Astrocyte of the hippocampus (primary cell): ENCODE measurements at places on chromosomes 3 and 15.
A peak's percentile ranks its signal among the peaks of the same experiment; 100 is the strongest.

DNA sequence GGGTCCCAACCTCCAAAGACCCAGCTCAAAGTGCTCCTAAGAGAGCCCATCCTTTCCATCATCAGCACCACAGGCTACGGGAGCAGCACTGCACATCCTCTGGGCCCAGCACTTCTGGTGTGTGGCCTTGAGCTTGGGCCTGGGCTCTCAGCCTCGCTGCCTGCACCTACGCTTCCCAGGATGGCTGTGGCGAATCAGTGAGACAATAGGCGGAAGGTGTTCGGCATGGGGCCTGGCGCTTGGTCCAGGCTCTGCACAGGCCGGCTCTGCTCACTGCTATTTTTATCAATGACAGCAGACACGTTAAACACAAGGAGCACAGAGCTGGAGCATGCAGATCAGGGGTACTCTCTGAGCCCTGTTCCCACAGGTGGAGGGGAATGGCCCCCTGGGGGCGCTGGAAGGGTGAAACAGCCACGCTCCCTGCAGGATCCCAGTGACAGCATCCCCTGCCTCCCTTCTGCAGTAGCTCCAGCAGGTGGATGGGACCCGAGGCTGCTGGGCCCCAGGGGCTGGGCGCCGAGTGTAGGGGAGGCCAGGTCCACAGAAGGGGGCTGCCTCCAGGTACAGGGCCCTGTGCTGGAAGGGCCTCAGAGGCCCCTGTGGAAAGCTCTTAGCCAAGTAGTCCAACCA is 90.0 kb upstream of the RPL32 start:
- DNase-seq, result no peak

DNA sequence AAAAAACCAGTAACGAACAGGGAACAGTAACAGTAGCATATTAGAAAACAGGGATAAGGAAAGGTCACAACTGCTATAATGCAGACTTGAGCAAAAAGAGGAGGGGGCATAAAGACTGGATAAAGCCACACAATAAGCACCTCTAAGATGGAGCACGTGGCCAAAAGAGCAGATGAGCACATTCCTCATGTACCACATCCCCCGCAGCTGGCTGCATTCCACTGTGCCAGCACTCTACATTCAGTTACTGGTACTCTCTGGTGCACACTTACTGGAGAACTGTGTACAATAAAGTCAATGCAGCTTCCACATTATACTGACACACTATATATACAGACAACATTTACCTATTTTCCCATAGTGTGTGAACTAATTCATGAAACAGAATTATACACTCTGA is 64.7 kb downstream of the UBE3A start:
- DNase-seq, result peak; percentile 9

DNA sequence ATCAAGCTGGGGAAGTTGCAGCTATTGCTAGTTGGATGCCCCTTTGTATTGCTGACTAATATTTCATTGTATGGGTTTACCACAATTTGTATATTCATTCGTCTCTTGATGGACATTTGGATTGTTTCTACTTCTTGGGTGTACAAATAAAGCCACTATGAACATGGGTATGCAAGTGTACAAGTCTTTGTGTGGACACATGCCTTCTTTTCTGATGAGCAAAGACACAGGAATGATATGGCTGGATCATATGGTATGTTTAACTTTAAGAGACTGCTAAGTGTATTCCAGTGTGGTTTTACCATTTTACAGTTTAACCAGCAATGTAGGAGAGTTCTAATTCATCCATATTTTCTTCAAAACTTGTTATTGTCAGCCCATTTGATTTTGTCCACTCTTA is 32.2 kb downstream of the NECTIN3 start:
- DNase-seq, result no peak

- DNase-seq, result no peak
These were observed 9.5 kb downstream of the SEMA4B start for GRCh38 chr15:90210593-90210992.

GRCh38 chr3:143480344-143480743 is 360.8 kb downstream of the CHST2 start:
- peak; percentile 27 for DNase-seq
